ENCODE measurements at places on chromosomes 5 and 9.

GRCh38 chr5:135362102-135362501, 36.9 kb downstream of the MACROH2A1 start:
- DNase-seq: no peak

GRCh38 chr5:88399561-88399960, 130.9 kb upstream of the TMEM161B start:
- no peak for DNase-seq

DNA sequence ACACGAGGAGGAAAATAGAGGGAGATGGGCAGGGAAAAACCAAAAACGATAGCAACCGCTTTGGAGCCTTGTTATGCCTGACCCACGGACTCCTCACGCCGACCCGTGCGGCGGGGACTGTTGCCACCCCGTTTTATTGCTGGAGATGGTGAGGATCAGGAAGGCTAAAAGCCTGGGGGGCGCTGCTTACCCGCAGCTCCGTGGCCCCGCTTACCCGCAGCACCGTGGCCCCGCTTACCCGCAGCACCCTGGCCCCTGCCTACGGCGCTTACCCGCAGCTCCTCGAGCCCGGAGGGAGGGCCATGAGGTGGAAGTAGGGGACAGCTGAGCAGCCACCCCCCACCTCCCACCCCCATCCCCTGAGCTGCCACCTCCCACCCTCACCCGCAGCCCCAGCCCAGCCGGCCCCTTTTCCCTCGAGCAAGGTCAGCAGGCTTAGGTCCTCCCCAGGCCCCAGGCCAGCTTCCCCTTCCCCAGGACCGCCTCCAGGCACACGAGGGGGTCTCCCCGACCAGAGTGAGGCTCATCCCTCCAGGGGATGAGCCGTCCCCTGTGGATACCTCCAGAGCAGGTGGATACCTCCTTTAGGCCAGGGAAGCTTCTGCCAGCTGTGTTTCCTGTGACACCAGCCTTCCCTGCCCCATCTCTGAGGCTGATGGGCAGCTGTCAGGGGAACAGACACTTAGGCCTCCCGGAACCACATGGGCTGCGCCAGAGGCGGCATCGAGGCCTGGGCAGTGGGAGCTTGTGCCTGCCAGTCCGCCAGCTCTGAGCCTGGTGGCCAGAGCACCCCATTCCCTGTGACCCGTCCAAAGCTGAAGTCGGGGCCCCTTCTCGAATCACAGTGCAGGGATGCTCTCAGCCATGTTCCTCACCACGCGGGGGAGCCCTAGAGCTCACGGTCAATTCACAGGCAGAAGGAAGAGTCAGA, 92.3 kb downstream of the LMX1B start:
- DNase-seq: peak; percentile 90

DNA sequence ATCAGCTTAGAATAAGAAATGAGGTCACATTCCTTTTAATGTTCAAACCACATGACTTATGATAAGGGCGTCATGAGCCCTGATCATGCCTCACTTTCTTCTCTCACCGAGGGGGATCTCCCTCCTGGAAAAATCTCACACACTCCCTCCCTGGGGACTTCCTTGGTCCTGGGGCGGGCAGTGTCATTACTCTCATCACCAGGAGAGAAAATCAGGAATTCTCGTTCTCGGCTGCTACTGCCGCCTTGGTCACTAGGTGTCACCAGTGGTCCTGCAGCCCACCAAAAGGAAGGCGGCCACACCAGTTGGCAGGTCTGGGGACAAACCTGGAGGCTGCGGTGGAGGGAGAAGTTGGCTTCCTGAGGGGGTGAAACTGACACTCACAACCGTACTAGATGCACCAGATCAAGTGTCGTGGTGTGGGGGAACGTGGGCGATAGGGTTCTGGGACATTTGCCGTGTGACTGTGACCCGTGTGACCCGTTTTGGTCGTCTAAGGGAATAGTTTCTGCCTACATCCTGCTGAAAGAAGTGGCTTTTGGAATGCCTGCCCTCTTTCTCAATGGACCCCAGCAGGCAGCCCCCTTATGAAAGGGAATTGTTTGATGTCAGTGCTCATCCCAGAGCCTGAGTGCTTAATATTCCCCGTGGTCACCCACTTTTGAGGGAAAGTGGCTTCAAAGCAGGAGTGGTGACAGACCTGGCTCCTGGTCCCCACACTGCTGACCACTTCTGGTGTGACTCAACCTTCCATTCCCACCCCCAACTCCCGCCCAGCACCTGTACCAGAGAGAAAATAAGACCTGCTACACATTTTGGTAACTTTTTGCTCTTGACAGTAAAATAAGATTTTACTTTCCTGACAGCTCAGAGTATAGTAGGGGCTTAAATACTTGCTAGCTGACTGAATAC, 63.2 kb downstream of the ACER2 start:
- peak; percentile 73 for DNase-seq

GRCh38 chr9:134458207-134459108, 132.2 kb downstream of the RXRA start:
- DNase-seq: no peak

DNA sequence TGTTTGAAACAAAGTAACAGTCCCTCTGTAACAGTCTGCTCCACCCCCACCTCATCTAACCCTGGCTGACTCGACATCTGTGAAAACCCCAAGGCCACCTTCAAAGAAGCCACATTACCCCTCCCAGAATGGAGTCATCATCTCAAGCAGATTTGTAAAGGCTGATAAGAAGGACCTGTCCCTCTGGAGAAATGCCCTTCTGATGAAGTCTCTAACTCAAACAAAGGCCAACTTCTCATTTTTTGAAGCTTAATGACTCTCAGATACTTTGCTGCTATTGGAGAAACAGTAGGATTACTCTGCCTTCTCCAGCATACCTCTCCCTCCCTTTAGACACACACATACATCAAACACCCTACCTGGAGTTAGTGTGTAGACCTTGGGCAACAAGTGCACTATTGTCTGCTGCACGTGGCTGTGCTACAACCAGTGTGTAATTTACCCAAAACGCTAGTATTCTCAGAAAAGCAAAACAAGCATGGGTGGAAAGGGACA, 5.3 kb upstream of the SUSD1 start:
- peak; percentile 58 for DNase-seq

- no peak for DNase-seq
Measured at GRCh38 chr9:33690143-33690933, 105.0 kb upstream of the PRSS3 start.

- no peak for DNase-seq
Measured at GRCh38 chr5:93602241-93603077, 19.4 kb downstream of the NR2F1 start.

DNA sequence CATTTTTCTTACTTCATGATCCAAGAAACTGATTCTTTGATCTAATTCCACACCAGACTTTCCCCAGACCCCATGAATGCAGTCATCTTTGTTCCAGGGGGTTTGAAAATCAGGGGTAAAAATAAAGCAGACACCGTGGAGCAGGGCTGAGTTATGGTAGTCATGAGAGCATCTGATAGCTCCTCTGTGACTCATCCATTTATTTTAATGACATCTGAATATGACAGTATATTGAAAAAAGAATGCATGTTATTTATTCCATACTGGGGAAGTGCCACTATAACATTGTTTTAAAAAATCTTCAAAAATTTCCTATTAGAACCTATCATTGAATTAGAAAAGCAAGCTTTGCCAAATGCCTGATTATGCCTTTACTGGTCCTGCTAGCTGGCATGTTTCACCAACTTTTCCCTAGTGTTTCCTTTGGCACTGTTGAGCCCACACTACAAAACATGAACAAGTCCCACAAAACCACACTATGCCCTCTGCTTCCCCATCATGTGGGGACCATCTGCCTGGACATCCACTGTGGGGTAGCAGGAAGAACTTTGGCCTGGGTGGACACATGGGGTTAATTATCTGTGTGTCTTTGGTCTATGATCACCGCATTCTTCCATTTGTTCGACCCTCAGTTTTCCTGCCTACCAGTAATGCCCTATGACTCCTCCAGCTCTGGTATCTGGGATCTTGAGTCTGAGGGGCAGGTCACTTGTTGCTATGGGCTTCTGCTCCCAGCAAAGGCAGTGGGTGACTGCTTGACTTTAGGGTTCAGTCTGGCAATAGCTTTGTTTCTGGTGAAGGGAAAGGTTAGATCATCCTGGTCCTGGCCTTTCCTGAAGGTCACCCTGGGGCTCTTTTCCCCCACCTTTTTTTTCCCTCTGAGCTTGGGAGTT, 82.7 kb upstream of the PANK3 start:
- no peak for DNase-seq

DNA sequence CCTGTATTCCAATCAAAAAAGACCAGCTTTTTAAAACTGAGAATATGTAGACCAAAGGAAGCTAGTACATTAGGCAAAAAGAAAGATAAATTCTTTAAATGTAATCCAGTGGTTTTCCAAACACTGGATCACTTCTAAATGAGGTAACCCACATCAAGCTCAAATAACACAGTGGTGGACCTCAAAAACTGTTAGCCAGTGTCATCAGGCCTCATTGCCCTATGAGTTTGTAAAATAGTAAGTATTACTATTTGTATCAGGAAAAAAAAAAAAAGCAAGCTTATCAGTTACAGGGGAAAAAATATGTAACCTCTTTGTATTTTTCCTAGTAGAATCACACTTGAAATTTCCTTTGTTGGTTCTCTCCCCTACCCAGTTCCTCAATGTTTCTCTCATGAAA, 6.7 kb downstream of the MTX3 start:
- no peak for DNase-seq

- no peak for DNase-seq
Measured at GRCh38 chr9:114822708-114823107, 16.9 kb upstream of the TNFSF15 start.

DNA sequence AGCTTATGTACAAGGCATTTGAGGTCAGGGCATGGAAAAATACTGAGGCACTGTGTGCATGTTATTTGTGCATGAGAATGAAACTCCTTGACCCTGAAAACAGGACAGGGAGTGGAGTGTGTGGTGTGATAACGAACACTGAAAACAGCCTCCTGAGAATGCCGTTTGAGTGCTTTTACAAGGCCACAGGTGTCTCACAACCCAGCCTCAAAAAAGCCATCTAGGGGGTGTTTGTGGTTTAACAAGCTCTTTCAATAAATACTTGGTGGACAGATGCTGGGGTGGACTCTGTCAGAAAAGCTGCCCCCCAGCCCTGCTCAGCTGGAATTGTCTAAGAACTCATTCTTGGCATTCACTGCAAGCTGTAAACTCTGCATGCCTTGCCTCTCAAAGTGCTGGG, 94.0 kb upstream of the SLC25A48 start:
- no peak for DNase-seq

- DNase-seq: no peak
Measured at GRCh38 chr9:71830153-71830552, 61.8 kb upstream of the CEMIP2 start.

GRCh38 chr5:157431544-157432200, 28.3 kb upstream of the NIPAL4 start:
- DNase-seq: no peak

DNA sequence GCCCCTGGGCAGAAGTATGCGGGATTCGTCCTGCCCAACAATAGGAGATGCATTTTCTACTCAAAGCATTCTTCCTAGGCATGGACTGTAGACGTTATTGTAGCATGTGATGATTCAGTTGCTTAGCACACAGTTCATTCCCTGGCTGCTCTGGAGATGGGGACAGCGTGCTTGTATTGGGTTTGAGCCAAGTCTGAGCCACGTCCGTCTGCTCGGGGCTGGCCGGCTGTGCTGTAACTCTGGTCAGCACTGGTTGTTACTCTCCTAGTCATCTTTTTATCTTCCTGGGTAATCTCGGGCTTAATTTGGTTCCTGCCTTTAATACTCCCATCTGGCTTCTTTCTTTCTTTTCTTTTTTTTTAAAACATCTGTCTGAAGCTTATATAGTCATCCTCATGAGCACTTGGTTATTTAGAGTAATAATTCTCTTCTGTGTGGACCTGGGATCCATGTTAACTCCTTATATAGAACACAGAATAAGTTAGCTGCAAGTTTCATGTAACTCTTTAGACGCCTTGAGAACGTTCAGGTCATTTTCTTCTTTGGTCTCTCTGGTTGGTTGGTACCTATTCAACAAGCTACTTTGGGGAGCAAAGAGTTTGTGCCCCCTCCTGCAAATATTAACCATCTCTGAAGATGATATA, 118.8 kb upstream of the RPS23 start:
- no peak for DNase-seq

GRCh38 chr9:106179191-106179590, 484.9 kb downstream of the TMEM38B start:
- no peak for DNase-seq

DNA sequence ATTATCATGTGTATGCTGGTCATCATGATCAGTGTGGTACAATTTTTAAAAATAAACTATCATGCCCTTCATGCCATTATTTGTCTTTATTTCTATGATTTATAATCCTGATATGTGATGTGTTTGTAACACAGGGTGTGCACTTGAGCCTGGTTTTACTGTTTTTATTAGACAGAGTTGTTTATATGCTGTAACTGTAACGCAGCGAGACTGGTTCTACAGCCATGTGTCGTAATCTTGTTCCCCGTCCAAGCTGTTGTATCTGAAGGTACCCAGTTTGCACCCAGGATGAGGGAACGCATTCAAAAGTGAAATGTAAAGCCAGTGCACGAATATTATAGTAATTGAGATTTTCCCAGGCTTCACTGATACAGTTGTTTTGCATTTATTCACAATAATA, 28.2 kb downstream of the SNX18 start:
- no peak for DNase-seq

DNA sequence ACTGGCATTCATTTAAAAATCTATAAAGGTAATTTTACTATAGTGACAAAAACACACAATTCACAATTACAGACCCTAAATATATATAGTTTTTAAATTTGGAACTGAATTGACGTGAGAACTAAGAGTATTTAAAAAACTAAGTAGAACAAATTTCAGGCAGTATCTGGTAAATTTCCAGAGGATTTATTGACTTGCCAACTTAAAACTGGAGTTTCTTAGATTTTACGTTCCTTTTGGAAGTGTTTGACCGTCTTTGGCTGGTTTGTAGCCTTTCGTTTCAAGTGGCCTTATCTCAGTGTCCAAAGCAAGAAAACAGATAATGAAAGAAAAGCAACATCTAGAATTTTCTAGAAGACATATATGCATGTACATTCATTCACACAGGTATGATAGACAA, 234.4 kb upstream of the VLDLR start:
- DNase-seq: no peak

DNA sequence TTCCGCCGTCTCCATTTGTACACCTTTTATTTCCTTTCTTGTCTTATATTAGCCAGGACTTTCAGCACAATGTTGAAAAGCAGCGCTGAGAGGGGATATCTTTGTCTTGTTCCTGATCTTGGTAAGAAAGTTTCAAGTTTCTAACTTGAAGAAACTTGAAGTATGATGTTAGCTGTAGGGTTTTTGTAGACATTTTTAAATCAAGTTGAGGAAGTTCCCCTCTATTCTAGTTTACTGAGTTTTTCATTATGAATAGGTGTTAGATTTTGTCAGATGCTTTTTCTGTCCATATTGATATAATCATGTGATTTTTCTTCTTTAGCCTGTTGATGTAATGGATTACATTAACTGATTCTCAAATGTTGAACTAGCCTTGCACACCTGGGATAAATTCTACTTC, 425.7 kb downstream of the PIK3R1 start:
- DNase-seq: no peak

DNA sequence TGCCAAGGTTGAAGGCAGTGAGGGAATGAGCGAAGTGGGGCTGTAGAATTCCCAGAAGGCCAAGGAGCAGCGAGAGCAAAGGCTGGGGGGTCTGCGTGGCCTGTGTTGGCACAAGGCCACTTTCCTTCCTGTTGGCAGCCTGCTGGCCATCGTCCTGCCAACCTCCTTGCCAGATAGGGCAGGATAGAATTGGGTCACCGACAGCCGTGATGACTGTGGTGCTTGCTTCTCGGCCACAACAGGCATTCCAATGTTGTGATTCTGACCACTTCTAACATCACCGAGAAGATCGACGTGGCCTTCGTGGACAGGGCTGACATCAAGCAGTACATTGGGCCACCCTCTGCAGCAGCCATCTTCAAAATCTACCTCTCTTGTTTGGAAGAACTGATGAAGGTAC, 18.9 kb downstream of the TRIP13 start:
- DNase-seq: no peak

GRCh38 chr5:79418276-79418675, 95.7 kb downstream of the HOMER1 start:
- no peak for DNase-seq
